ENCODE measurements at places on chromosomes 2 and 18.

GRCh38 chr2:69012310-69013141, 453 bp upstream of the ANTXR1 start:
- no peak for DNase-seq

DNA sequence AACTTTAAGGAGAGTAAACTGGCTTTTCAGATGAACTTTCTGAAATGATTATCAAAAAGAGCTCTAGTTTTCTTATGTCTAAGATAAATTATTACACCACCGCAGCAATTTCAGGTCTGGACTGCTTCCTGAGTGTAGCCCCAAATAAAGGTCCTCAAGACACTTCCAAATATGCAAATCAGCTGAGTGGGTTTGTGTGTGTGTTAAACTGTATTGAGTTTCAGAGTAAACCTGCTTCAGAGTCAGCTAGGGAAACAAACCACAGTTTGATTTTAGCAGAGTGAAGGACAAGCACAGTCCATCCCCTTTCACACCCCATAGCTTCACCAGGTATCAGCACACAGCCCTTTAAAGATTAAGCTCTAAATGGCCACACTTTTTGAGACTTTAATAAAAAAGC, 168.7 kb downstream of the NRXN1 start:
- no peak for DNase-seq

GRCh38 chr2:65027616-65028244, 28.5 kb upstream of the CEP68 start:
- DNase-seq = no peak

DNA sequence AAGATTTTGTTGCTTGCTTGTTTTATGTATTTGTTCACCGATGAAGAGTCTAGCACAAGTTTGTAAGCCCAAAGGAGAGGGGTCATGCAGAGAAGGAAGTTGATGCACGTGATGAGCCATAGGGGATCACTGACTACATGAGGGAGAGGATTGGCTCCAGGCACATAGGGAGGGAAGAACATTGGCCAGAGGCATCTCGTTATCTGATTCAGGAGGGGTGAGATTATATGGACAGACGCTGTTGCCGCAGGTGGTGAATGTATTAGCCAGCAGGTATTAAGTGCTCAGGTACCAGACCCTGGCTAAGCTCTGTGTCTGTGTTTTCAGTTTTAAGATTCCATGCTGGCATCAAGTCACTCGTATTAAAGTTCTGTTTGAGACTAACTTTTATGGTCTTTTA, 91.8 kb upstream of the CHST9 start:
- DNase-seq = no peak

- DNase-seq = no peak
Observed at GRCh38 chr2:224046752-224047151, 7.7 kb upstream of the SERPINE2 start.

DNA sequence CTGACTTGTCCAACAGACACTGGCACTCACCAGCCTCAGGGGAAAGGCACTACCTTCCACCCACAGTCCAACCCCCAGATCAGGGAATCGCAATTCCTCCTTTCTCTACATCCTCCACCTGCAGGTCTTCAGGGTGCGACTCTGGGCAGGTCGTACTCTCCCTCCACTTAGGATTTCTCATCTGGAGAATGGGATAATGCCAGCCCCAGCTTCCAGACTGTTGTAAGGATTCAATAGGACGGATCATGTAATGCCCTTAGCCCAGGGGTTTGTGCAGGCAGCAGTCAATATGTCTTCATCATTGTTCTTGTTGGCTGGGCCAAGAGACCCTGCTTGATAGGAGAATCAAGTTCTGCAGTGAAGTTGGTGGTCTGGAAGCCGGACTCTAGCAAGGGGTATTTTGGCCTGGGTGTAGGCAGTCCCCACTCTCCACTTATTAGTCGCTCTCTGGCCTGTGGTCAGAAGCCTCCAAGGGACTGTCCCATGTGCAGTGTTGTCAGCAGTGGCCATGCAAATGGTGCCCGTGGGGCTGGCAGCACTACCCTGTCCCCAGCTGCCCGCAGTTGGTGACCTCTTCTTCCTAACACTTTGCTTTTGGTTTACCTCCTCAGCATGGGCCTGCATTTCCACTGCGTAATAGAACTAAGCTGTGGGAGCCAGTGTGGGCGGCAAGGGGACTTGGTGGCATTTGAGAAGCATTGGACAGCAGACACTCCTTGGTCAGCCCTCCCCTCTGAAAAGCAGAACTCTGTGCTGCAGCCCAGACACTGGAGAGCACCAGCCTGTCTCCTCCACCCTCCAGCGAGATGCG, 172.4 kb upstream of the HS6ST1 start:
- DNase-seq = no peak

DNA sequence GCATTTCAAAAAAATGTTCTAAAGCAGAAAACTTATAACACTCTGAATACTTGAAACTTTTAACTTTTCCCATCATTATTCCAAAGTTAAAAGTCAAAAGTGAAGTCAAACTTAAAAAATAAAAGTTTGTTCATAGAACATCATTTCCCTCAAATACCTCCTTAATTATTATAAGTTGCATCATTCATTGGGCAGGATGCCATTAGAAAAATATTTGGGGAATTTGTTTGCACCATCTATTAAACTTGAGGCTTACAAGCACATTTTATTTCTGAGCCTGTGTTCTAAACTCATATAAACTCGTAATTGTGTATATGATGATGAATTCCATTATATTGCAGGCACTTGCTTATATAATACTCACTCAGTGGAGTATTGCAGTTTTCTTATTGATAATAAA, 588.0 kb upstream of the NRXN1 start:
- DNase-seq = no peak

DNA sequence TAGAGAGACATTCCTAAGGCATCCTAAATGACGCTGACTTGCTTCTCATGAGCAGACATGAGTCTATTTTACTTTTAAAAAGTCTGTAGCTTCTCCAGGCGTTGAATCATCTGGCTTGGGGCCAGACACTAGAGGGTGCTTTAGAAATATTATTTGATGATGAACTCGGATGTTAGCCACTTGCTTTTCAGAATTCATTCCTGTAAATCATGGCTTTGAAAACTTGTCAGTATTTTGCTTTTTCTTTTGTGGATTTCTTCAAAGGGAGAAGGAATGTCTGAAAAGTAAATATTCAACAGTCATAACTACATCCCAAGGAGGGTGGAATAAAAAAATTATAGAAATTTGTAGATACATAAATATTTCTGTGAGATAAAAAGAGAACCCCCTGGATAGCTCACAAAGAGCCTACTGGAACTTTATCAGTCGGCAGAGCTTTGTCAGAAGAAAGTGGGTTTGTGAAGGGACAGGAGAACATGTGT, 370.8 kb downstream of the OSR1 start:
- no peak for DNase-seq

GRCh38 chr2:170332676-170333402, 154.9 kb downstream of the MYO3B start:
- DNase-seq = no peak

Data from stimulated activated CD8-positive, alpha-beta memory T cell treated with anti-CD3 and anti-CD28 coated beads, Interleukin-7, amount 100 ng/mL, for 48 hours (primary cell).